OCI-M1 (cell line): ENCODE measurements at places on chromosomes 3 and 15.

GRCh38 chr3:101816215-101817149, 32.8 kb upstream of the NFKBIZ start:
- no peak for DNase-seq

GRCh38 chr15:60932051-60932915, 296.8 kb downstream of the RORA start:
- no peak for DNase-seq

- DNase-seq: peak; percentile 90
Measured at GRCh38 chr15:40506964-40507571, 36.3 kb downstream of the CHST14 start.

DNA sequence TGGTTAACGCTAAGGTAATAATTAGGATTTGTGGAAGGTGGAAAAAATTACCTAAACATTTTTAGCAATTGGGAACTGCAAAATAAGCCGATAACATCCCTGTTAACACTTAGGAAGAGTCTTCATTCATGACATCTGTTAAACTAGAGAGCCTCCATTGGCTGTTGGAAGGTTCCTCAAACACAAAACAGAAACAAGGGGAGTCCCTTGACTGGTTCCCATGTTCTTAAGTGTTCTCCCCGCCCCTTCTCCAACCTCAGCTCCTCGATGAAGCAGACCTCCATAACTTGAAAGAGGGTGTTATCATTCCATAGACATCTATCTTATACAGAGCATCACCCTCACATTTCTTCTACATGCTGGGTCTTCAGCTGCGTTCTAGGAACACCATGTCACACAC, 2.5 kb downstream of the SLC22A13 start:
- no peak for DNase-seq

- no peak for DNase-seq
Measured at GRCh38 chr3:184594371-184595001, 32.9 kb downstream of the EPHB3 start.

GRCh38 chr15:75349851-75350588, 3.2 kb downstream of the NEIL1 start:
- DNase-seq: peak; percentile 71
